Neural progenitor cell (in vitro differentiated cells): ENCODE measurements at places on chromosomes 6 and 20. TPM values are rescaled to one million over a fixed set of nuclear protein-coding genes. Genes with fewer than 3 reads are reported as not detected.

- H3K4me1 ChIP-seq: peaks cover 3% of the 10 kb centered on the region
- DNase-seq: peak; percentile 81
- H3K4me3 ChIP-seq: peak overlapping the region; percentile 77
- no peak overlapping the region for H3K27ac ChIP-seq
- H3K36me3 ChIP-seq: no peaks in the 10 kb centered on the region
Observed at GRCh38 chr20:41316602-41317545, 657 bp downstream of the ZHX3 start.

DNA sequence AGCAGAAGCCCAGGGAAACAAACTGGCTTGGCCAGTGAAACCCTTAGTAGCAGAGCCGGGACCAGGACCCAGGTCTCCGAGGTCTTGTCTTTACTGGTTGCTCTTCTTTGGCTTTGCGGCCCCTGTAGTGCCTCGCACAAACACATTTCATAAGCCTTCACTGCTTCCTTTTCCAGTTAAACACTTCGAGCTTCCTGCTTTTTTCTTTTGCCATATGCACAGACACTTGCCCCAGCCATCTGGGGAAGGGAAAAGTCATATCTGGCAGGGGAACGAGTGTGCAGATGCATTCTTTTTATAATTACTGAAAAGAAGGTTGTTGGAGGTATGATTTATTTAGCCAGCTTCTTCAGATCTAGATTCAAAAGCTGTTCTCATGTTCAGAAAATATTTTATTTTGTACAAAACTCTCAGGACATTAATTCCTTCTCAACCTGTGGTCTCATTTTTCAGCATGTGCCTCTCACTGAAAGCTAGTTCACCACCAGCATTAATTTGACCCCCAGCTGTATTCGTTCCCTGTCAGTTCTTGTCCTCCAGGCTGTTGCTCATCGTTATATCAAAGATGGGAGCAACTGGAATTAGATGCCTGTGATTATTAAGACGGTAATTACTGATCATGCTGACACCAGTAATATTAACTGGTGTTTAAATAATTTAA, 19.2 kb downstream of the KLHL32 start:
- DNase-seq: no peak
- no peaks in the 10 kb centered on the region for H3K27me3 ChIP-seq
- H3K4me1 ChIP-seq: no peaks in the 10 kb centered on the region
- H3K4me3 ChIP-seq: no peak overlapping the region
- H3K27ac ChIP-seq: no peak overlapping the region

DNA sequence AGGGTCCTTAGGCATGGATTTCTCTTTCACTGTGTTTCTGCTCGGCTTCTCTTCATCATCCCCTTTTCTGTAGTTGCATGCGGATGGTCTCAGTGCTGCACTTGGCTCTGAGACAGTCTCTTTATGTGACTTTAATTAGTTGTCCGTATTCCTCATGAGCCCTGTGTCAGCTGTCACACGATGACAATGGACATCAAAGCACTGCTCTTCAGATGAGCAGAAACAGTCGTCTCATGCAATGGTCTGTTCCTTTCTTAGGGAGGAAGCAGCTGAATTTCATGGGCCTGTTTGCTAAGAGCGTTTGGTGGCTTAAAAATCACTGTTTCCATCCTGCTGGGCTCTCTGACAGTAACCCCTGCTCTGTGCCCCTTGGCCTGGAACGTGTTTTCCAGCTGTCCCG, 64.9 kb downstream of the SYTL3 start:
- no peak for DNase-seq
- no peaks in the 10 kb centered on the region for H3K4me1 ChIP-seq
- no peak overlapping the region for H3K27ac ChIP-seq
- H3K36me3 ChIP-seq: no peaks in the 10 kb centered on the region
- H3K27me3 ChIP-seq: no peaks in the 10 kb centered on the region

GRCh38 chr6:71072508-71072907, 115.6 kb upstream of the B3GAT2 start:
- H3K27ac ChIP-seq: peak overlapping the region; percentile 1
- H3K36me3 ChIP-seq: no peaks in the 10 kb centered on the region
- no peak overlapping the region for H3K4me3 ChIP-seq
- no peaks in the 10 kb centered on the region for H3K27me3 ChIP-seq
- H3K4me1 ChIP-seq: peaks cover 12% of the 10 kb centered on the region

- no peak overlapping the region for H3K27ac ChIP-seq
- H3K4me1 ChIP-seq: peaks cover 11% of the 10 kb centered on the region
- DNase-seq: no peak
- H3K36me3 ChIP-seq: no peaks in the 10 kb centered on the region
- no peaks in the 10 kb centered on the region for H3K27me3 ChIP-seq
Observed at GRCh38 chr20:62048821-62049291, 16.8 kb downstream of the TAF4 start.

DNA sequence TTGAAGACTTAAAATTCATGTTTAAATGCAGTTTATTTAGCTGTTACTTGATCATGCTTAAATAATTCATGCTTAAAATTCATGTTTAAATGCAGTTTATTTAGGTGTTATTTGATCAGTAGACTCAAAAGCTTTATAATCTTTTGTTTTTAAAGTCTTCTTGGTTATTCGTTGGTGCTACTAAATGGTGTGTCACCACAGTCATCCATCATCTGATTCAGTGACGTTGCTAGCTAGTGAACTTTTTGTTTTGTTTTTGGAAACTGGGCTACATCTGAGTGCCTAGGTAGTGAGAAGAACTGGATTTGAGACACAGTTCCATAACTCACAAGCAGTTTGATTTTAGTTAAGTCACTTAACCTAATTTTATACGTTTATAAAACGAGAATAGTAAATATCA, 20.9 kb downstream of the SCAF8 start:
- no peaks in the 10 kb centered on the region for H3K27me3 ChIP-seq
- DNase-seq: no peak
- no peak overlapping the region for H3K4me3 ChIP-seq
- no peak overlapping the region for H3K27ac ChIP-seq
- H3K36me3 ChIP-seq: no peaks in the 10 kb centered on the region
- H3K4me1 ChIP-seq: peaks cover 18% of the 10 kb centered on the region

The HLA-DOA gene
- 38.0 and 52.2 TPM in 2 replicates for total RNA-seq

GRCh38 chr6:67606906-67607828, 1027.9 kb upstream of the ADGRB3 start:
- H3K4me3 ChIP-seq: no peak overlapping the region
- H3K27me3 ChIP-seq: no peaks in the 10 kb centered on the region
- H3K4me1 ChIP-seq: no peaks in the 10 kb centered on the region
- H3K27ac ChIP-seq: no peak overlapping the region

The ARMH2 gene
- not detected in 2 replicates for total RNA-seq

DNA sequence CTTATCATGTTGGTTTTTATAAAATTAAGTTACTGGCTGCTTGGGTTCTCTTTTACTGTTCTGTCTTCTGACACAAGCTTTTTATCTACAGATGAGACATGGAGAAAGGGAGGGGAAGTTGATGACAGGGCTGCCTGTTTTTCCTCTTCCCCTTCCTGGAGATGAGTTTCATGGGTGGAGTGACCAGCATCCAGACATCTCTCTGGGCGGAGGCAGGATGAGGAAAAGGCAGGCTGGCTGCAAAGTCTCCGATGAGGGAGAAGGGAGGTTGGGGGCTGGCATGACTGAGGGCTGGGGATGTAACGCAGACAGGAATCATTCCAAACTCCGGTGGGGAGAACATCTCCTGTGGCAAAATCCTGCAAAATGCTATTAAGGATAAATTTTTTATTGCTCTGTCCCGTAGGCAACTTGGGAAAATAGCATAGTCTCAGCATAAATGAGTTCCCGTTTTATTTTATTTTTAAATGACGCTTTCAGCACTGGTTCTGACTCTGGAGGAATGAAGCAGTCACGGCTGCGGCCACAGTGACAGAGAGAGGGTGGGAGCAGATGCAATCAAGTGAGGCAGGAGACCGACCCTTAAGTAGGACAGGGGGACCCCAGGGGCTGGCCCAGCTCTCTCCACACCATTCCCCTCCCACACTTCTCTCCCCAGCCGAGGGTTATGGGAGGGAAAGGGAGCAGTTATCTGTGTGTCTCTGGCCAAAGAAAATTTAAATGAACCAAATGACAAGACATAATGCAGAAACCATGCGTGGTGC, 108.8 kb upstream of the PMEPA1 start:
- H3K4me1 ChIP-seq: no peaks in the 10 kb centered on the region
- no peak for DNase-seq
- H3K27ac ChIP-seq: no peak overlapping the region
- no peaks in the 10 kb centered on the region for H3K36me3 ChIP-seq
- no peaks in the 10 kb centered on the region for H3K27me3 ChIP-seq

- H3K27ac ChIP-seq: no peak overlapping the region
- H3K4me1 ChIP-seq: no peaks in the 10 kb centered on the region
- no peak for DNase-seq
- no peak overlapping the region for H3K4me3 ChIP-seq
Observed at GRCh38 chr6:160278311-160278710, 19.7 kb upstream of the SLC22A2 start.

The ACSS2 gene
- total RNA-seq: 25.0 and 30.8 TPM in 2 replicates
